ENCODE measurements at places on chromosomes 2 and 18. TPM values are rescaled to one million over a fixed set of nuclear protein-coding genes. Genes with fewer than 3 reads are reported as not detected.

SP9 gene
- total RNA-seq: not detected

MRO gene
- not detected for total RNA-seq

POLR1A gene
- total RNA-seq: 50.1 TPM

SERPINB13 gene
- not detected for total RNA-seq

TIGD1 gene
- total RNA-seq: 8.2 TPM

ANKRD30BL gene
- total RNA-seq: not detected
